ENCODE measurements at places on chromosomes 13 and 19.
A peak's percentile ranks its signal among the peaks of the same experiment; 100 is the strongest.

DNA sequence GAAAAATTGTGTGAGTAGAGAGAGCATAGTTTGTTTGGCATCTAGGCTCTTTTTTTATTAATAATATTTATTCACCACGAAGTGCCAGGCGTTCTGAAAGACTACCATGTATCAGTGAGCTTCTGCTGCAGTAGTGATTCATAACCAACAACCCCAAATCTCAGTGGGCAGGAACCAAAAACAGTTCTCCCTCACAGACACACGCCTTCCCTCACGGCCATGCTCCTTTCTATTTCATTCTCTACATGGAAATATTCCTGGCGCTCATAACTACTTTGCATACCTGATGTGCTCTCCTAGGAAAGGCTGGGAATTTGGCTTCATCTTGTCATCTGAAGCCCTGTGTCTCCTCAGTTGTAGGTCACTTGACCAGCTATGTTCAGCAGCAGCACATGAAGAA is 26.6 kb upstream of the AMER2 start:
- DNase-seq = no peak

- DNase-seq = no peak
Measured at GRCh38 chr13:30338331-30338851, 31.0 kb upstream of the KATNAL1 start.

DNA sequence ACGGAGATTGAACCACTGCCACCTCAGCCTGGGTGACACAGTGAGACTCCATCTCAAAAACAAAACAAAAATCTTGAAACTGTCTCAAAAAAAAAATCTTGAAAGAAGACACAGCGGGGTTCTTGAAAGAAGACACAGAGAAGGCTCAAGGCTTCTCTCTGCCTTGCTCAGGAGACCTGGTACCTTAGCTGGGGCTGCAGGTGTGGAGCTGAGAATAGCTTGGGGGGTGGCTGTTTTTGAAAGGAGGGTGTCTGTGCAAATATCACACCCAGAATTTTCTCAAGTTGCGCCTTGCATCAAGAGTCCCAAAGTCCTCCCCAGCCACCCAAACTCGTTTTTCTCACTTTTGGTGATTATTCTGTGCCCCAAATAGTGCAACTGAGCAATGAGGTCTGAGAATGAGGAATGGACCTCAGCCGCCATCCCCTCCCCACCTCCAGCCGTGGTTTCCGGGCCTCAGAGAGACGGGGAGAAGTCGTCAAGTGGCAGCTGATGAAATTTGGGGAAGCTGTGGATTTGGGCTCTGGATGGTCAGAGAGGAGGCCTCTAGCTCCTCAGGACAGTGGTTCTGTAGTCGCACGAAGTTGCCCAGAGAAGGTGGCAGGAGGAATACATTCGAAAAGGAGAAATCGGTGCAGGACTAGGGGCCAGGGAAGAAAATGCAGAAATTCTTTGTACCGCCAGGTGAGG is 8.8 kb downstream of the S1PR2 start:
- no peak for DNase-seq

DNA sequence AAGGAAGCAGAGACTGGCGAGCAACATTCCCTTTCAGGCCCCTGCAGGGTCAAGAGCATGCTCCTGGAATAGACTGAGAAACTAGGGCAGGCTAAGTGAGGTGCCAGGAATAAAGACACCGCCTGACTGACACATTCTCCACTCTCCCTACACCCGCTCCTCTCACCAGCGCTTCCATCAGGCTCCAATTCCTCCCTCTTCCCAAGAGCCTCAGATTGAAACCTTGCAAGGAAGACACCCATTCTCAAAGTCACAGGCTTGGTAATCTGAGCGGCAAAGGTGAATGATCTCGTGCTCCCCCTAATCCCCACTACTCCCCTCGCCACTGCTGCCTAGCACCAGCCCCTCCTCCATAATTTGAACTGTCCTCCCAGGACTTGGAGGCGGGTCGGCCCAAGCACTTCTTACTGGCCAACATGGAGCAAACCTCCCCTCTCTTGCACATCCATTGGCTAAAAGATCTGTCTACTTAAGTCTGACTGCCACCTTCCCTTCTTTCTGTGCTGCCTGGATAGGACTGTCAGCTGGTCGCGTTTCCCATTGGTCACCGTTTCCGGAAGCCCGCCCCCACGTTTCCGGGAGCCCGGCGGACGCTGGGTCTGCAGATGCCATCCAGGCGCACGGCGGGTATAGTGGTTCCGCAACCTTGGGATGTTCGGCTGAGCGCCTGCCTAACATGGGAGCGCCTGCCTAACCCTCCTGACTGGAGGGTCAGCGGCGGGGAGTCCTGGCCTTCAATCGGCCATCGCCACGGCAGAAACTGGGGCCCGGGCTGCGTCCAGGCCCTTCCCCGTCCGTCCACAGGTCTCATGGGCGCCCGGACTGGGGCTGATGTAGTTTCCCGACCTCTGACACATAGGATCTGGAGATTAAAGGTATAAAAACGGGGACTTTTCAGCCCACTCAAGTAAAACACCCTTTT is 33.6 kb downstream of the ZNF383 start:
- DNase-seq = no peak

DNA sequence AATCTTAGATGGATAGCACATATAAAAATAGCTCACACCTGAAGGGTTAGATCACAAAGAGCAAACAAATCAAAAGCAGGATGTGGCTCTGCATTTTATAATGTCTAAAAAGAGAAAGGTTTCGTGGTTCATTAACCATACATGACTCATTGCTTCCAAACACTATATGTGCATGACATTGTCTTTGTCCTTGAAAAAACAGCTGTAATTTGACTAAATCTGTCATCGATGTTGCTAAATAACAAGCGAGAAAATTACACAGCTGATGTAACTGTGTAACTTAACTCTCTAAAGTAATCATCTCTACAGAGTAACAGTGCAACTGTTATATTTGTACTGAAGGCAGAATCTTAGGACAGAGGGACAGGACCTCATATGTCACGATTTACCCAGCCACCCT is 383.1 kb upstream of the GPC6 start:
- DNase-seq = no peak

DNA sequence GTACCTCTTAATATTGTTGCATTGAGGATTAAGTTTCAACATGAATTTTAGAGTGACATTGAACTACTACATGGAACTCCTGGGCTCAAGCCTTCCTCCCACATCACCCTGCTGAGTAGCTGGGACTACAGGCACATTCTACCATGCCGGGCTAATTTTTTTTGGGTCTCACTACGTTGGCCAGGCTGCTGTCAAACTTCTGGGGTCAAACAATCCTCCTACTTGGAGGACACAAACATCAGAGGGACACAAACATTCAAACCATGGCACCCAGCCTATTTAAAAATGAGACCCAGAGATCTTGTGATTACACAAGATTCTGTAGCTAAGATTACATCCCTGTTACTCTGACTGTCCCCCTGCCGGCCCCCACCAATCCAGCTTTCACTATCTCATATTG is 180.9 kb downstream of the KCNRG start:
- no peak for DNase-seq

GRCh38 chr19:7845390-7846154 is 15.6 kb downstream of the EVI5L start:
- no peak for DNase-seq

GRCh38 chr19:1035998-1036621 is 3.8 kb upstream of the ABCA7 start:
- peak; percentile 35 for DNase-seq

DNA sequence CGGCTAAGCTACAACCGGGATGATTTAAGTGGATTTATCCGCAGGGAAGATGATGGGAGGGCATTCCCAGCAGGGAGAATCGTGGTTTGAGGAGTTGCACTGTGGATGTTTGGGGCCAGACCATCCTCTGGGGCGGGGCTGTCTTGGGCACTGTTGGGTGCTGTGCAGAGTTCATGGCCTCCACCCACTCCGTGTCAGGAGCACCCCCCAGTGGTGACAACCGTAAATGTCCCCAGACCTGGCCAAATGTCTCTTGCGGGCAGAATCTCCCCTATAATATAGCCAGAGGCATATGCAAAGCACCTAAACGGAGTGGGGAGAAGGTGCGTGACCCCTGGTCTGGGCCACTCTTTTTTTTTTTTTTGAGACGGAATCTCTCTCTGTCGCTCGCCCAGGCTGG is 40.2 kb downstream of the SMIM24 start:
- peak; percentile 62 for DNase-seq

GRCh38 chr13:73870970-73871935 is 263.0 kb downstream of the KLF12 start:
- no peak for DNase-seq

GRCh38 chr13:94129490-94129894 is 350.0 kb downstream of the DCT start:
- no peak for DNase-seq

DNA sequence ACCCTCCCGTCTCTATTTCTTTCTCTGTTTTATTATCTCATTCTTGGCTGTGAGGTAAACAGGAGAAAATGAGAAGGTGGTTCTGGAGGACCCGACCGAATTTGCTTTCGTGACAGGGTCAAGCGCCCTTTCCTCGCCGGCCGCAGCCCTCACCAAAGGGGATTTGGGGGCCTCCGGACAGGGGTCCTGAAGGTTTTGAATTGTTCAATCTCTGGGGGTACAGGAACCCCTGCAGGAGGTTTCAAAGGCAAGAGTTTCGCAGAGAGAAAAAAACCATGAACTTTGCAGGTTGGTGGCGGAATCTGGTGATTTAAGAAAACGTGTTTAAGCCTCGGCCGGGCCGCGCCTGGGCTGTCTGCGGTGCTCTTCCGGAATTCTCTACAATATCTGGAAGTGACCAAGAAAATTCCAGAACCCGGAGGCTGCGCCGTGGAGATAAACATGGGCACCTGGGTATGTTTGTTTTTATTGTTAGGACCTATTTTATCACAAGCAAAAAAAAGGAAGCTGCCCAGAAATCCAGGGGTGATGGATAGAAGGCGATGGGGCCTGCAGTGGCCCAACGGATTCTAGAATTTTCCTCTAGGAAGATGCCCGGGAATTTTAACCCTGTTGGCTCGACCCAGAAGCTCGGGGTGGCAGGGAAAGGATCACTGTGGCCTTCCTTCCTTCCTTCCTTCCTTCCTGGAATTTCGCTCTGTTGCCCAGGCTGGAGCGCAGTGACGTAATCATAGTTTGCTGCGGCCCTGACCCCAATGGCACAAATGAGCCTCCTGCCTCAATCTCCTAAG is 14.2 kb upstream of the PTBP1 start:
- DNase-seq = no peak

DNA sequence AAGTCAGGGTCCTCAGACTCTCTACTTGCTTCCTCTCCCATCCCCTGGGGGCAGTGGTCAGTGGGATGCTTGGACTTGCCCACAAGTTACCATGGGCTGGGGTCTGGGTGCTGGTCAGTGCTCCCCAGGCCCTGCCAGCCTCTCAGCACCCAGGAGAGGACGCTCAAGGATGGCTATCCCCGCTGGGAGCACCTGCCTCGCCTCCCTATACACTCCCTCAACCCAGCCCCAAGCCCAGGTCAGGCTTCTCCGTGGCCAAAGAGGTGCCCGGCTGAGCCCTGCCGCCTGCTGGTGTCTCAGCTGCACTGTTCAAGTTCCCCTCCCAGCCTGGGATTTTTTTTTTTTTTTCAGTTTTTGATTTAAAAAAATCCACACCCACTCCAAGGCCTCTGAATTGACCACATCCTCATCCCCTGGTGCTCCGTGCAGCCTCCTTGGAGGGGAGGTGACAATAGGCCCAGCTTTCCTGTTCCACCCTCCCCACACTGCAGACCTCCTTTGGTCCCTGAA is 10.8 kb downstream of the F2RL3 start:
- no peak for DNase-seq

DNA sequence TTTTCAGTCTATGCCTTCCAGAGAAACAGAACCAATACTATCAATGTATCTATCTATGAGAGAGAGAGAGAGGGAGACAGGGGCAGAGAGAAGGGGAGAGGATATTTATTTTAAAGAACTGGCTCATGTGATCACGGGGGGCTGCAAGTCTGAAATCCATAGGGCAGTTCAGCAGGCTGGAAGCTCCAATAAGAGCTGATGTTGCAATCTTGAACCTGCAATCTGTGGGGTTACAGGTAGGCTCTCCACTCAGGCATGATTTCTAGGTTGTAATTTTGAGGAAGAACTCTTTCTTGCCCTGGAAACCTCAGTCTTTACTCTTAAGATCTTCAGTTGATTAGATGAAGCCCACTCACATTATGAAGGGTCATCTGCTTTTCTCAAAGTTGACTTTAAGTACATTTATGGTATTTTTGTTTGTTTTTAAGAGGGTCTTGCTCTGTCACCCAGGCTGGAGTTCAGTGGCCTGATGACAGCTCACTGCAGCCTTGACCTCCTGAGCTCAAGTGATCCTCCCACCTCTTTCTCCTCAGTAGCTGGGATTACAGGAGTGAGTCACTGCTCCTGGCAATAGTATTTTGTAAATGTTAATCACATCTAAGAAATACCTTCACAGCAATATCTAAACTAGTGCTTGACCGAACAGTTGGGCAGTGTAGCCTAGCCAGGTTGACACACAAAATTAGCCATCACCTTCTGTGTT is 376.4 kb downstream of the FGF9 start:
- no peak for DNase-seq

DNA sequence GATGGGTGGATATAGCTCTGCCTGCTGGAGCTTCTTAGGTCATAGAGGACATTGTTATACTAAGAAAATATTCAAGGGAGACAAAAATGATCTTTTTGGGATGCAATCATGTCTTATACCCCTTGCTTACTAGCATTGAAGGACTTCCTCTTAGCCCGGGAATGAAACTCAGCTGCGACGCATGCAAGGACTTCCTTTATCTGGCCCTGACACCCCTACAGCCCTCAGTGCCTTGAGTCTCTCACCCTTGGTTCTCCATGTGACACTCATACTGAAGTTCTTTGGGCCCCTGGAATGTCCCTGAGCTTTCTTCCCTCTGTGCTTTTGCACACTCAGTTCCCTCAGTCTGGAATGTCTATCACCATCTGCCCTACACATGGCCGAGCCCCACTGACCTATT is 72.5 kb upstream of the MTIF3 start:
- DNase-seq = no peak

DNA sequence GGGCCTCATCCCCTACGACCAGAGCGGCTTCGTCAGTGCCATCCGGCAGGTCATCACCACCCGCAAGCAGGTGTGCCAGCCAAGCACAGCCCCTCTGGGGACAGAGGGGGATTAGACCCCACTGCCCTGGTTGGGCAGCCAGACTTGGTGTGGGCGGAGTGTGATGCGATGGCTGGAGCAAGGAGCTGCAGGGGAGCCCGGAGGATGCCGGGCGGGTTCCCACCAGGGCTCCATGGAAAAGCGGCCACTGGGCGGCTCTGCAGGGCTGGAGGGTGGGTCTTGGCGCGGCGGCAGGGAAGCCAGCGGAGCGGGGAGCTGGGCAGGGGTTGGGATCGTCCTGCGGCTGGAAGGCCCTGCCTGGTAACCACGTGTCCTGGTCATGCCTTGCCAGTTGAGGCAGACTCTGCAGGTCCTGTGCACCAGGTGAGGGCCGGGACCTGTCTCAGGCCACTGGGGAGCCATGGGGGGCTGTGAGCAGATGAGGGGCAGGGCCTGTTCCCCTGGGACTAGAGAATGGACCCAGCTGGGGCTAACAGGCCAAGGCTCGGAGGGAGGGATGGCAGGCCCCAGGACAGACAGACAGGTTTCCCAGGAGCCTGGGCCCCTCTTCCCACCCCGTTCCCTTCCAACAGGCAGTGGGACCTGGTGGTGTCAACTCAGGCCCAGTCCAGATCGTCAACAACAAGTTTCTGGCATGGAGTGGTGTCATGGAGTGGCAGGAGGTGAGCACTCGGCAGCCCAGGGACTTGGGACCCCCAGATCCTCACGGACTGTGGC is 6.3 kb downstream of the PTOV1 start:
- no peak for DNase-seq
